ENCODE measurements at places on chromosomes 13 and 19. TPM values are rescaled to one million over a fixed set of nuclear protein-coding genes. Genes with fewer than 3 reads are reported as not detected.
A peak's percentile ranks its signal among the peaks of the same experiment; 100 is the strongest.

TSHZ3 gene
- total RNA-seq, result 14.3 TPM

ZNF420 gene
- total RNA-seq, result not detected

C19orf81 gene
- not detected for total RNA-seq

C19orf38 gene
- total RNA-seq, result not detected

PRTN3 gene
- 2.6 TPM for total RNA-seq

FXYD1 gene
- total RNA-seq, result 7.5 TPM

LIM2 gene
- not detected for total RNA-seq

ABHD13 gene
- 7.6 TPM for total RNA-seq

IGSF23 gene
- not detected for total RNA-seq

DNA sequence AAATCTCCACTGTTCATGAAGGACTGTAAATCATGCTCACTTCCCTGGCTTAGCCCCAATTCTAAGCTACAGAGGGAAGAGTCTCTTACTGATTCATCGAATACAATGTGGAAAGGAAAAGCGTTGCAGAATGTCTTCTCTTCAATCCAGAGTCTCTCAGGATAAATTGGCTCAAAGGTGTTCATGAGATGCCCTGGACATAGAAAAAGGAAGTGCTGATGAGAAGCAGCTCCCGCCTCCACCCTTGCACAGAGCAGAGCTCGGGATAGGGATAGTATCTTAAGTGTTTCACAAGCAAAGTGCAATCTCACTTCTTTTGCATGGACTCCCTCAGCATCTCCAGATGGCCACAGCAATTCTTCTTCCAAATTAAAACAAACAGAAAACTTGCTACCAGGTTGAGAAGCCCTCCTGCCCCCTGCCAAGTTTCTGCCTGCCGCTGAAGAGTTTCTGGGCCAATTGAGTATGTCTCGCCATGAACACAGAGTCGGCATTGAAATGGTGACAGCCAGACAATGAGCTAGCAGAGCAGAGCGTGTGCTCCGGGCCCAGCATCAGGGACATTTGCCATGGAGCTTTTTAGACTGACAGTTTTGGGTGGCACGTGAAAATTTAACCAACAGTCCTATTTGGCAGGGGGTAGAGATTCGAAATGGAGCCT lies 85.7 kb downstream of the C13orf42 start:
- no peak for DNase-seq

DNA sequence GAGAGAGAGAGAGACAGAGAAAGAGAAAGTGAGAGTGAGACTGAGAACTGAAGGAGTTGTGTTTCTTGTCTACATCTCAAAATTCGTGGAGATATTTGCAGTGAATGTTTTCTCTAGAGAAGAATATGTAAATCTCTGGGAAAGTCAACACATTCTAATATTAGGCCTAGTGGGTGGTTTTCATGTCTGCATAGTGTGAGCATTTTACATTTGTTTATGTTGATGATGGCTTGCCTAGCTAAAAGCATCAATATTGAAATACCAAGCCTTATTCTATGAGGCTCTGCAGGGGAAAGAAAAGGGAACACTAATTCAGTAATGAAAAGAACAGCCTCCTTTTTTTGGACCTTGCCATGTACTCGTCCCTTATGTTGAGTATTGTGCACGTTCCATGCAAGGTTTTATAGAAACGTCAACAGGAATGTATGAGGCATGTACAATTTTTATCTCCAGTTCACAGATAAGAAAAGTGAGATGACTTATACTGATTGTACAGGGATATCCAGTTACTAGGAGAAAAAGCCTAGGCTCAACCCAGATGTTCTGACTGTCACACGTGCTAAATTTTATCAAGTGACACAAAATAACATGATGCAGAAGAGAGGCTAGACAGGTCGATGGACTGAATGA lies 1288.9 kb upstream of the SLC10A2 start:
- no peak for DNase-seq

DNA sequence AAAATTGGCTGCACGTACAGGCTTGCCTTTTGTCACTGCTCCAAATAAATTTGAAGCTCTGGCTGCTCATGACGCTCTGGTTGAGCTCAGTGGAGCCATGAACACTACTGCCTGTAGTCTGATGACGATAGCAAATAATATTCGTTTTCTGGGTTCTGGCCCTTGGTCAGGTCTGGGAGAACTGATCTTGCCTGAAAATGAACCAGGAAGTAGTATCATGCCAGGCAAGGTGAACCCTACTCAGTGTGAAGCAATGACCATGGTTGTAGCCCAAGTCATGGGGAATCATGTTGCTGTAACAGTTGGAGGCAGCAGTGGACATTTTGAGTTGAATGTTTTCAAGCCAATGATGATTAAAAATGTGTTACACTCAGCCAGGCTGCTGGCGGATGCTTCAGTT lies 16.1 kb upstream of the AKAP11 start:
- no peak for DNase-seq

- DNase-seq, result peak; percentile 27
These were observed 4.7 kb downstream of the ALOX5AP start for GRCh38 chr13:30739761-30740642.

DNA sequence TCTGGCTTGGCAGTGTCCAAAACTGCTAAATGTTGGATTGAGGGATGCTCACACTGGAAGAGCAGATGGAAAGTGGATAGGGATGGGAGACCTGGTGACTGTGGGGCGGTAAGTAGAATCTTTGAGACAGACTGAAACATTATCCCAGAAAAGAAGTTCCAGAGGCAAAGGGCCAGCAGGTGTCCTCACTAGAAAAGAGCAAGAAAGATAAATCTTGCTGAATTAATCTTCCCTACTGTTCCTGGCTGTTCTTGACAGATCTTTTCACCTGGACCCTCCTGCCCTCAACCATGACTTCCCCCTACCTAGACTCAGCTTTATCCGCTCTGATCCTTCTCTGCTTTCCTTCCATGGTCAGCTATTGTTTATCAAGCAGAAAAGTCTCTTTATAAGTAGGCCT lies 35.0 kb upstream of the FRY start:
- DNase-seq, result no peak

DNA sequence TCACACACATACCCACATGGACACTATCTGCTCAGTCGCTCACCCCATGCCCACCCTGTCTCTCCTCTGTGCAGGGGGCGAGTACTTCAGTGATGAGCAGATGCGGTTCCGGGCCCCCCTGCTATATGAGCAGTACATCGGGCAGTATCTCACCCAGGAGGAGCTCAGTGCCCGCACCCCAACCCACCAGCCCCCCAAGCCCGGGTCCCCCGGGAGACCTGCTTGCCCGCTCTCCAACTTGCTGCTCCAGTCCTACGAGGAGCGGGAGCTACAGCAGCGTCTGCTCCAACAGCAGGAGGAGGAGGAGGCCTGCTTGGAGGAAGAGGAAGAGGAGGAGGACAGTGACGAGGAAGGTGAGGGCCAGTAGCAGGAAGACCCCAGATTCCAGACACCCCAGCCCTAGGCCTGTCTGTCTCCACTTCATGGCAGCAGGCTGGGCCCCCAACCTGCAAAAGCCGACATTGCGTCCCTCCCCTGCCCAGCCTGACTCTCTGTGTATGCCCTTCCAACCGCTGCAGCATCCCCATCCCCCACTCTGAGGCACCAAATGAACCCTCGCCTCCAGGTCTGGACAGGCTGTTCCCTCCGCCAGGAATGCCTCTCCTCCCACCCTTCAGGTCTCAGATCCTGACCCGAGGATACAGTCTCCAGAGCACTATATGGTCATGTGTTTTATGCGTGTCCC lies 9.7 kb downstream of the CCDC97 start:
- DNase-seq, result no peak

GRCh38 chr19:51407511-51408131 lies 9.8 kb downstream of the SIGLEC10 start:
- DNase-seq, result peak; percentile 40

DNA sequence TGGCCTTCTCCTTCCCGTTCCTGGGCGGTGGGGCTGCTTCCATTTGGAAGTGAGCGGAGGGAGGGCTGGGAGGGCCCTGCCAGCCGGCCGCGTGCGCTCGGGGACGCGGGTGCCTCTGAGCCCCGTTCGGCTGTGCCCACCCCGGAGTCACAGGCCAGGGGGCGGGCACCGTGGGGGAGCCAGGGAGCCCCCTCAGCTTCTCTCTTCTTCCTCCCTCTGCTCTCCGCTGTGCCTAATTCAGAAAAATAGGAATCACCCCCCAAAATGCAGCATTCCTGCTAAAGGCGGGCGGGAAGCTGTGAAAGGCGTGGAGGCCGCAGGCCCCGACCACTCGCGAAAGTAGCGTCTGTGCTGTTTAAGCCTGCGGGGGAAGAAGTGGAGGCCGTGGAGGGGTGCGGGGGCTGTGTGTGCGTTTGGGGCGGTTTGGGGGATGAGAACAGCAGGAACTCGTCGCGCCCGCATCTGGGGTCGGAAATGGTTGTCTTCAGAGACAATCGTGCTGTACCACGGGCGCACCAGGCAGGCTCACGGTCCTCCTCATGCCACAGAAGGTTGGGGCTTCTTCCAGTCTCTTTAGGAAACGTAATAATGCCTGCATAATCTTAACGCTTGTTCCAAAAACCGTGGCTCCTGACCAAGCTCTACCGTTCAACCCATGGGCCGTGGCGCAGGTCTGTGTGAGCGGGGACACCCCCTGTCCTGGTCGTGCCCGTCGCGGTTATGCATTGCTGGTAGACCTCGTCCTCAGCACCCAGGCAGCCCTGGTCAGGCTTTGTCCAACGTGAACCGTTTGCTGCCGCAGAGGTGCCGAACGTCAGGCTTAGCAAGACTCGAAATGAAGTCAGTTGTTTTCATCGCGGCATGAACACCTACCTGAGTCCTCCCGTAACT lies 110.4 kb upstream of the SOX1 start:
- peak; percentile 21 for DNase-seq

DNA sequence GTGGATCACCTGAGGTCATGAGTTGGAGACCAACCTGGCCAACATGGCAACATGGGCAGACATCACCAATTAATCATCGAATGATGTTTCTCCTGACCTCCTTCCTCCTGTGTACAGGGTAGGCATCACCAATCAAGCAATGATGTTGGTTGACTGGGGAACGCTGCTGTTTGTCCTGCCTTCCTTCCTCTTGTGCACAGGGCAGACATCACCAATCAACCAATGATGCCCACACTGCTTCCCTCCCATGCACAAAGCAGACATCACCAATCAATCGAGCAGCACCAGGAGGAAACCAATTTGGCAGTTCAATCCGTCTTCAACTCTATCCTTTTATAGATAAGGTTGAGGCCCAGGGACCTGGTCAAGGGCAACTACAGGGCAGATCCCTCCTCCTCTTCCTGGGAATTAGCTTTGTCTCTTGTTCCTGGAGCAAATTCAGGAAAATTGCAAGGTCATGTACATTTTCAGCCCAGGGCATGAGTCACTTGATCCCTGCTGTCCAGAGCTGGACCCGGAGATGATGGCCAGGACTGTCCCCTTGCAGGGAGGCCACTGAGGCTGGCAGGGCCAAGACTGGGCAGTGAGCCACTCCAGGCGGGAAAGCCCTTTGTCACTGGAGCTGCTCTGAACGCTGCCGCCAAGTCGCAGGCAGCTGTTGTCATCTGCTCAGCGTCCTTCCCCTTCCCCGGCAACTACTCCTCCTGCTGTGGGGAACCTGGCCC lies 5.3 kb upstream of the CSNK1G2 start:
- DNase-seq, result peak; percentile 36

- peak; percentile 63 for DNase-seq
These were observed 6.2 kb downstream of the PEAK3 start for GRCh38 chr19:2275588-2276428.

DNA sequence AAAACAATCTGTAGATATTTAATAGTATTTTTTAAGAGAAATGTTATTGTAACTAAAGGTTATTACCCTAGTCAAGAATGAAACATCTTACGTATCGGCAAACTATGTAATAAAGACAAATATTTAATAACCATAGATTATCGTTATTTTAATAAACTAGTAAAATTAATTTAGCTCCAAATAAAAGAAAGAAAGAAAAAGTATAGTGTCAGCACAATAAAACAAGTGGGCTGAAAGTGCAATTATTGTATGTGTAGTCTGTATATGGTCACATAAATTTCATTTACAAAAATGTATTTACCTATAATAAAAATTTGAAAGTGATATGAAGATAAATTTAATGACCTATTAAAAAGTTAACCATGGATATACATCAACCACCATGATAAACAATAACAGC lies 1258.4 kb upstream of the MIR17HG start:
- DNase-seq, result no peak

DNA sequence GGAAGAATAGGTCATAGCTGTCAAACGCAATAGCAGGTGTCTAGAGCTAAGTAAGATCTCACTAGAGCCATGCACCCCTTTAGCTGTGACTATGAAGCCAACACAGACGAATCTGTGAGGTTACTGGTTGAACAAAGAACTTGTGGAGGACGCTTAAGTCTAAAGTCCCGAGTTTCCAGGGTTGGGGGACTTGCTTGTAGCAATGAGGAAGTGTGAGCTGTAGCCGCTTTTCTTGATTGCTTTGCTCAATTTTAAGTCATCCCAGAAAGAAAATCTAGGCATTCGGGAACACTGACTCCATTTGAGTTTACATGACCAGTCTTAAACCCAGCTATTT lies 1.6 kb downstream of the GPC5 start:
- peak; percentile 2 for DNase-seq

- DNase-seq, result no peak
These were observed 136.3 kb upstream of the CSNK1A1L start for GRCh38 chr13:37241786-37242185.

- no peak for DNase-seq
These were observed 2.8 kb downstream of the DNAJC3 start for GRCh38 chr13:95679722-95680121.
